ENCODE measurements at places on chromosomes 6 and 20.

GRCh38 chr6:5020142-5020541 lies 16.3 kb upstream of the RPP40 start:
- DNase-seq = no peak

DNA sequence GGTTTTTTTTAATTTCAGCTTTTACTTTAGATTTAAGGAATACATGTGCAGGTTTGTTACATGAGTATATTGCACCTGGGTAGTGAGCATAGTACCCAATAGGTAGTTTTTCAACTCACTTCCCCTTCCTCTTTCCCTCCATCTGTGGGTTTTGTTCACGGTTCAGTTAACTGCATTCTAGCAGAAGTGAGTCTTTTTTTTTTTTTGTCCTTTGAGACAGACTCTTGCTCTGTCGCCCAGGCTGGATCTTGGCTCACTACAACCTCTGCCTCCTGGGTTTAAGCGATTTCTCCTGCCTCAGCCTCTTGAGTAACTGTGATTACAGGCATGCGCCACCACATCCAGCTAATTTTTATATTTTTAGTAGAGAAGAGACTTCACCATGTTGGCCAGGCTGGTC lies 8.7 kb downstream of the UBR2 start:
- DNase-seq = no peak

- DNase-seq = no peak
Observed at GRCh38 chr20:59152559-59153354, 10.9 kb upstream of the ZNF831 start.

DNA sequence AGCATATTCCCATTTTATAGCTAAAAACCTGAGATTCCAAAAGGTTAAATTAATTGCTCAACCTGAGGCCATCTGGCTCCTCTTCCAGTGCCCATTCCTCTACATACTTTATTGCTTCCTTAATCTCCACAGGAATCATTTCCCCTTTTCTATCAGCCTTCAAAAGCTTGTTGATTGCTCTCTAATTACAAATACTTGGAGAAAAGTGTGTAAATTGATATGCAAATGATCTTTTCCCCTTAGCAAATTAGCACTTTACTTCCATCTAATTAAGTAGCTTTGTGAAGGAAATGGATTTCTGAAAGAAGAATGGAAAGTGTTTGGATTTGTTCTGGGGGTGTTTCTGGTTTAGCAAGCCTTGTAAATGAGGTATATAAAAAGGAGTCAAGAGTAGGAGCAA lies 323.3 kb downstream of the GRIK2 start:
- DNase-seq = no peak

GRCh38 chr20:44711237-44711636 lies 3.9 kb upstream of the CCN5 start:
- DNase-seq = no peak

- no peak for DNase-seq
Observed at GRCh38 chr6:10355115-10355702, 59.7 kb downstream of the TFAP2A start.

DNA sequence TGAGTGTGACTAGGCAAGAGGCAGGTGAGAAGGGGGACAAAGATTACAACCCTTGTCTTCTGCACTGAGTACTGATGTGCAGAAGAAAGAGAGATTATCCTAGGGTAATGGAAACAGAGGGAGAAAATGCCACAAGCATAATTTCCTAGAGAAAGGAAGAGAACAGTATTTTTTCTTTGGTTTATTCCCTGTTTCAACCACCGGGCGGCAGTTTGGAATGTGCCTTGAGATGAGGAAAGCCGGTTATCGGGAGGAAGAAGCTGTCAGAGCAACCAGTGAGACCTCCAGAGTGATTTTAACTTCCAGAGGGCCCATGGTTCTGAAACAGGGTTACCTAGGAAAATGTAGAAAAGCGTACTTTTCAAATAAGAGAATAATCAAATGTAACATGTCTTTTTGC lies 121.4 kb downstream of the REV3L start:
- peak; percentile 19 for DNase-seq

DNA sequence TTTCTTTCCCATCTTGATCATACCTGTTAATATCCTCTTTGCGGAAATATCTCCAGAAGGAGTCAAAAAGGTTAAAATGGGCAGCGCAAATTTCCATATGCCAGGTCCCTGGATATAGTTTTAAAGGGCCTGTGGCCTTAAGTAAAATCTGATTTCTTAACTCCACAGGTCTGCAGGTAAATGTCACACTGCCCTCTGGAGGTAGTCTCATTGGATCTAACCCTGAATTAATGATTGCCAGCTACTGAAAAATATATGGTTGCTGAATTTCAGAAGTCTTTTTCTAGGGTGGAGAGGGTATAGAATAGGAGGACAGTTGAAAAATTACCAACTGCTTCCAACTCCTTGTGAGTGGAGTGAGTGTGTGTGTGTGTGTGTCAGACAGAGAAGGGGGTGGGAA lies 8.5 kb downstream of the MOXD1 start:
- no peak for DNase-seq

DNA sequence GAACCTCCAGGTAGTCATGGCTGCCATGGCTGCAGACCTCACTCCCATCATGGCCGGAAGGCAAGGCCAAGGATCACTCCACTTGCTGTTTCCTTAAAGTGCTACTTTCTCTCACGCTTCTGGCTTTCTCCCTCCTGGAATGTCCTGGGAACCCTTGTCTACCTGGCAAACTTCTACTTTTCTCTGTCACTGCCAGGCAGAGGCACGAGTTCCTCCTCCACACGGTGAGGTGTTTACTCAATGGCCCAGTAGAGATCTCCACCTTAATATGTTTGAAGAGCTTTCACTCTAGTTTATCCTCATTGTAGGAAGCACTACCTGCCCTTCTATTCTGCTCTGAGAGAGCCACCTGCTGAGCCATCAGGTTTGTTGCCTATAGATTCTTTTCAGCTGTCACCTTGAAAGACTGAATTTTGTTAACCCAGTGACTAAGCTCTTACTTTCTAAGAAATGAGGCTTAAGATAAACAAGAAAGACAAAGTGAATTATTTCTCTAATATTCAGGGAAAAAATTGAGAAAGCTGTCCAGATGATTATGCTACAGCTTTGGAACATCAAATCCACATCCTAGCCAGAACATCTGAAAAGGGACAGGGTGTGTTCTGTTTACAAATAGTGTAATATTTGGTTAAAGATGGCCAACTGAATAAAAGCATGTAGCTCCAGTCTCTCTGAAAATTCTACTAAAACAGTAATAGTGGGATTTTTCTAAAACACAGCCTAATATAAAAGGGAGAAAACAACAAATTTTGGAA lies 54.9 kb downstream of the PLAGL1 start:
- no peak for DNase-seq

DNA sequence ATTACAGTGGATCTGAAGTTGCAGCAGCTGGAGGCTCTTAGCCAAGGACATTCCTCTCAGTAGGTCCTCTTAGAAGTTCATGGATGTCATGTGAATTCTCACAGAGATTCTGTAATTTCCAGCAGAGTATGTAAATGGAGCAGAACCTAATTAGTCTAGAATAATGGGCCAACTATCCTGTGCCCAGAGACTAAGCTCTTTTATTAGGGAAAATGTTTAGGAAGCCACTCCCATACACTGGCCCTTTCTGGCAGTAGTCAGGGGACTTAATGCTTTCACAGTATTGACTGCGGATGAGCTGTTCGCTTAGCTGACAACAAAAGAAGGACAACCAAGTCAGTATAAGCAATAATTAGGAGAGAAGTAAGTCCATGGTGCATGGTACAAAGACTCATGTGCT lies 43.8 kb upstream of the KIF16B start:
- no peak for DNase-seq

DNA sequence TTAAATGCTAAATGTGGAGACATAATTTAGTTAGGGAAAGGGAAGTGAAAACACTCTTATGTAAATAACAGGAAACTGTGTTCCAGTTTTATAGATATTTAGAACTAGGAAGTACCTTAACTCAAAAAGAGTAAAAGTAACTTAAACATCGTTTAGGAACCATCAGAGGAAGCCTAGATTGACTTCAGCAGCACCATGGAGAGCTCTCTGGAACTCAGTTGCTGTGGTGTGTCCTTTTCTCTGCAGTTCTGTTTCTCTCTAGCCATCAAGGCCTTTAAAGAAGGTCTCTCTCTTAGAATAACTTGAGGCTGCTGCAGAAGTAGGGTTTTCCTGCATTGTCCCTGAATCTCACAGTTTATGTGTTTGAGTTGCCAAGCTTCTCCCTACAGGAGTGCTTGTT lies 26.9 kb downstream of the CLVS2 start:
- DNase-seq = no peak

GRCh38 chr20:32742322-32743236 lies 688 bp downstream of the COMMD7 start:
- DNase-seq = peak; percentile 17

DNA sequence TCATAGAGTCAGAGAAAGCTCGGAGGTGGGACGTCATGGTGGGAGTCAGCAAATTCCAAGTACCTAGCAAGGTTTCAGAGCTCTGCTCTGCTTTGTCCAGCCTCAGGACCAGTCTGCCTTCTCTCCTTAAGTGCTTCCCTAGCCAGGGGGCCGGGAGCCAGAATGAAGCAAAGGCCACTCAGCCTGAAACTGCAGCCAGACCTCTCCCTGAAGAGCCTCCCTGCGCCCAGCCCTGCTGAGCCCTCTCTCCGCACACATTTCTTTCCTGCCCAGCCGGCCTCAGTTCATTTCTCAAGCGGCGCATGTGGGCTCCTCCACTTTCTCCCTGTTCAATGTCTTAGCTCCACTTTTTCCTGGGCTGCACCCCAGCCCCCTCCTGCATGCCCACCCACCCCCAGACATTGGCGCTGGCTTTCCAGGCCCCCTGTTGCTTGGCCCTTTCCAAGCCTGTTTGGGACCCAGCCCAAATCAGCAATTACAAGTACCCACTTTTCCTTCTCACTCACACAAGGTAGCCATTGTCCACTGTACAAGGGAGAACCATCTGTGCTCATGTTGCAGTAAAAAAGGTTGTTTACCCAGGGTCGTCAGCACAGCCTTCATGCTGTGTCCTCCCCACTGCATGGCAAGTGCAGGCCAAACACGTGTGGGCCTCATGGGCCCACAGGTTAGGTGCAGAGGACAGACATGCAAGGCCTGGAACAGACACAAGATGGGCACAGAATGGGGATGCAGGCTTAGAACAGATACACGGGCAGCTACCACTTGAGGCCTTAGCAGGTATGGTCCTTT lies 147.1 kb downstream of the MRPL14 start:
- no peak for DNase-seq

DNA sequence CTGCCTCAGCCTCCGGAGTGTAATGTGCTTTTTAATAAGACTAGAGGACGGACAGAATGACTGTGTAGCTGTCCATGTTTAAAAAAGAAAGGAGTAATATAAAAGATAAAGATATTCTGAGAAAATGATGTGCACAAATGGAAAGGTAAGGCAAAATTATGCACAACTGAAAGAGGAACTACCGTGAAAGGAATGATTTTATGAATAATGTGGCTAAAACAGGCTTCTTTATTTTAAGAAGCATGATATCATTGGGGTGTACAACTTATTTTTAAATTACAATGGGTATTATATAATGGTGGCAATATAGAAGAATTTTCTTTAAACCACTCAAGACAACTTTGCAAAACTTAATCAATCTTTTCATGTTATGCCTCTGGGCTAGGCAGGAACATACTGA lies 78.1 kb downstream of the FIG4 start:
- no peak for DNase-seq
